Head of caudate nucleus (tissue), 42 donors: ENCODE measurements at places on chromosomes 7 and 10.
A peak's percentile ranks its signal among the peaks of the same experiment; 100 is the strongest.

DNA sequence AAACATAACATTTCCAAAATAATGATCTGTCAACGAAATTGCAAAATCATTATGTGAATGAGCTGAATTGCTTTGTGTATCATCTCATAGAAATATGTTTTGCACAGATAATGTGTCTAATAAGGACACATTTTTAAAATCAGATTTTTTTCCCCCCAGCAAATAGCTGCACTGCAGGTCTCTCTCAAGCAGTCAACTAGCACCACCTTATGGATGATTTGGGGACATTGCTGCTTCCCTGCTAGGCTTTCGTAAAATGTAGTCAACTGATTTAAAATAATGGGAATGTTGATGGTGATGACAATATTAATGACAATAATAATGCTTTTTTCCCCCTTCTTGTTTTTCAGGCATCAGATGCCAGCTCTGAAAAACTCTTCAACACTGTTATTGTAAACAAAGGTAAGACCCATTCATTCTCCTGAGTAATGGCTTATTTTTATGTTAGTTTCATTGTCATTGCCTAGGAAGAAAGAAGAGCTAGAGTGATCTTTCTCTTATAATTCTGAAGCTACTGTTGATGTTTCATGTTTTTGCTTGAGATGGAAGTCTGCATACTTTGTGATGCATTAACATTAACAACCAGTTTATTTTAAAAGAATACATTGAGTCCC is 433.6 kb upstream of the GALNT17 start:
- DNase-seq: peak; percentile 81

- no peak for DNase-seq
Measured at GRCh38 chr7:35437619-35438275, 183.8 kb upstream of the TBX20 start.

- DNase-seq: no peak
Measured at GRCh38 chr7:35820858-35821257, 20.0 kb downstream of the SEPTIN7 start.

GRCh38 chr10:80532571-80532970 is 5.1 kb upstream of the SH2D4B start:
- DNase-seq: no peak
